ENCODE measurements at places on chromosomes 12 and 14.

DNA sequence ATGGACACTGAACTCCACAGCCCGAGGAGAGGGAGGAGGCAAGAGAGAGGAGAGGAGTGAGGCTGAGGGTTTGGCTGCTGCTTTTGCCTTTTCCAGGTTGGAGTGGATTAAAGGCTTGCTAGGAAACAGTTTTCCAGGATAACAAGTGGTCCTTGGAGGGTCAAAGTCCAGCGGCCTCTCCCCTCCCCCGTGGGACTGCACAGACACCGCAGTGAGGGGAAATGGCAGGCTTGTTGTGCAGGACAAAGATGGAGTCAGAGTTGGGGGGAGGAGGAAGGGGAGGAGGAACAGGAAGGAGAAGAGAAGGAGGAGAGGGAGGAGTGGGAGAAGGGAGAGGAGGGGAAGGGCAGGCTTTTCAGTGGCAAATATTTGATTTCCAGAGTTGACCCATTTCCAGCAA is 245.5 kb downstream of the RBM19 start:
- DNase-seq: no peak

- no peak for DNase-seq
These were observed 83.2 kb downstream of the SPPL3 start for GRCh38 chr12:120820884-120821510.

DNA sequence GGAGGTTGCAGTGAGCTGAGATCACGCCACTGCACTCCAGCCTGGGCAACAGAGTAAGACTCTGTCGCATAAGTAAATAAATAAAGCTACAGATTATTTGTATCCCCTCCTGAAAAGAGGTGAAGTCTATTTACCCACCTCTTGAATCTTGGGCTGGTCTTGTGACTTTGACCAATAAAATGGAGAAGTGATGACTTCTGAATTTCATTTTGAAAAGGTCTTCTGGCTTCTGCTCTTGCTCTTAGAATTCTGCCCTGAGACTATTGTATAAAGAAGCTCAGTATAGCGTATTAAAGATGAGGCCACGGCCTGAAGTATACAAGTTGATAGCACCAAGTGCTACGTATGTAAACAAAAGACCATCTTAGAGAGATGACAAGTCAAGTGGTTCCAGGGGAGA is 88.3 kb upstream of the AMN1 start:
- DNase-seq: no peak

GRCh38 chr12:113456761-113457160 is 14.9 kb downstream of the LHX5 start:
- no peak for DNase-seq

GRCh38 chr12:89943463-89943862 is 234.8 kb upstream of the ATP2B1 start:
- no peak for DNase-seq

Measured in activated T-helper 1 cell treated with Interleukin-2 at 50 U/mL for 16 hours (primary cell).